ENCODE measurements at places on chromosomes 12 and 14. TPM values are rescaled to one million over a fixed set of nuclear protein-coding genes. Genes with fewer than 3 reads are reported as not detected.

- no peak for DNase-seq
These were observed 2.4 kb downstream of the E2F7 start for GRCh38 chr12:77062846-77063461.

- DNase-seq, result no peak
These were observed 960.9 kb upstream of the FBXO33 start for GRCh38 chr14:40393143-40393542.

DNA sequence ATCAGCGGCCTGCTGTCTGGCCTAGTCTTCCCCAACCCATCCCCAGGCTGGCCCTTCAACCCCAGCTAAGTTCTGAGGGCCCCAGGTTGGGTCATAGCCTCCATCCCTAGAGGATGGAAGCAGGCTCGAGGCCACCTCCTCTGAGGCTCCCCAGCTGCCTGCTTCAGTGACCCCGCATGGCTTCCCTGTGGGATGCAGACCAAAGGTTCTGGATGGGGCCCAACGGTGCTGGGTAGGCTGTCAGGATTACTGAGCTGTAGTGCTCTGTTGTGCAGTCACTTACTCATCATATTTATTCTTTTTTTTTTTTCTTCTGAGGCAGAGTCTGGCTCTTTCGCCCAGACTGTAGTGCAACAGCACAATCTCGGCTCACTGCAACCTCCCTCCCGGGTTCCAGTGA is 92.0 kb downstream of the IRF2BPL start:
- no peak for DNase-seq

DNA sequence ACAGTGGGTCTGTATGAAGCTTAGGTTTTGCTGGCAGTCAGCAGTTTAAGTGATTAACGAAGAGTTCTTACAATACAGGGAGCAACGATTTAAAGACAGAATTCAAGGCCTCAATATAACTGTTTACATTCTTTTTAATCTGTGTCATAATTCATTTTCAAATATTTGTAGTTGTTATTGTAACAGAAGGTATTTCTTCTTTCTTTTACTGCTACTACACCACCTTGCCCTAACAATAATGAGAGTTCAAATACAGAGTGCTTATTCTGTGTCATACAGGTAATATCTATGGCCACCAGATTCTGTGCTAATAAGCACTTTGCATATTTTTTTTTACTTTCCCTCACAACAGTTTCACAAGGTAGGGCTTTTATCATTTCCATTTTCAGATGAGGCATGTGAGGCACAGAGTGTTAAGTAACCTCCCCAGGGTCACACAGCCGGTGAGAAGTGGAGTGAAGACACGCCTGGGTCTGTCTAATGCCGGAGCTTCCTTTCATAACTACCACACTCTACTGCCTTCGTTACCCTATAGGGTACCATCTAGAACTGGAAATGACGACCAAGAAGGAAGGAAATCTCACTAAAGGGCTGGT is 81.9 kb downstream of the PELI2 start:
- DNase-seq, result no peak

GRCh38 chr12:112705037-112705632 is 86.4 kb upstream of the RPH3A start:
- no peak for DNase-seq

- no peak for DNase-seq
These were observed 35.1 kb upstream of the KLHDC2 start for GRCh38 chr14:49732896-49733295.

GRCh38 chr12:104567832-104568486 is 111.2 kb downstream of the CHST11 start:
- no peak for DNase-seq

- no peak for DNase-seq
These were observed 18.3 kb downstream of the KCTD10 start for GRCh38 chr12:109458771-109459208.

GRCh38 chr12:46574847-46575246 is 202.3 kb upstream of the SLC38A2 start:
- DNase-seq, result no peak

- DNase-seq, result no peak
These were observed 425.3 kb upstream of the FBXO33 start for GRCh38 chr14:39857376-39858055.

DNA sequence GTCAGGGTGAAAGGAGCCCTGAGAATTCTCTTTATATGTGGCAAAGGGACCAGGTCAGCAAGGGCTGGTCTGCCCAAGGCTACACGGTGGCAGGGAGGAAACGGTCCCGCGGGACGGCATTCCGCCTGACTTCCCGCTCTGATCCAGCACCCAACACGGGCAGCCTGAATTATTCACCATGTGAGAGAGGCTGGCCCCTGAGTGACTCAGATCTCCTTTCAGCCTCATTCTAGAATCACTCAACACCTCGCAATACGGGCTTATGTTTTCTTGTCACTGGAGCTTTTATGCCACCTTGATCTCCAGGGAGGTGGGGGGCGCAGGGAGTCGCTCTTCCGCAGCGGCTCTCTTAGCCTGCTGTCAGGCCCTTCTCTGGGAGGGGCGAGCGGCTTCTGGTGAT is 8.5 kb downstream of the LRTM2 start:
- DNase-seq, result no peak

GRCh38 chr14:81178063-81178462 is 42.7 kb downstream of the GTF2A1 start:
- no peak for DNase-seq

DNA sequence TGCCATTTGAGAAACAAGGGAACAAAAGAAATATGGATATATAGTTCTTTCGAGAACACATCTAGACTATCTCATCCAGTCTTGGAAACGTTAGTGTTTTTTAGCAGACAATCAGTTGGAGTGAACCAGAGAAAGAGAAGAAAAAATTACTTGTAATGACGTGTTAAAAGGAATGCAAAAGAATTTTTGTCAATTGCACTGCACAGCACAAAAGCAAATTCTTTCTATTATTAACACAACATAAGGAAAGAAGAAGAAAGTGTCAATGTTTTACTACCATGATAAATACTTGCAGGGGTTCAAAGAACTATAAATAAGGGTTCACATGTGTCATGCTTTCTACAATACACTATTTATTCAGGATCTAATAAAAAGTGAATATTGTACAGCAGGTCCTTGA is 27.5 kb upstream of the GSG1 start:
- no peak for DNase-seq

DNA sequence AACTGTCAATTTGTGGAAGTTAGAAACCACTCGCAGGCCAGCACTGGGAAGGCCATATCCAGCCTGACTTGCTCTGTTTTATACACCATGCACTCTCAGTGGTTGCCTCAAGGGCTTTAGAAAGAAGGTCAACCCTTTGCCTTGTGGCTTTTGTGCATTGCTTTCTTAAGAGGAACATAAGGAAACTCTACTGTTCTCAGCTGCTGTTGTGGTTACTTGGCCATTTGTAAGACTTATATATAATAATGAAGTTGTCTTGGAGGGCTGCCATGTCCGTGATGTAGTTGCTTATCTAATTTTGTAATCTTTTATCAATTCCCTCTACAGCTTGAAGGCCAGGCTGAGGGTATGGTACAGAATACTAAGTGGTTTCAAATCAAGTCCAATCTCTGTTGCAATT is 637.8 kb downstream of the DIO2 start:
- DNase-seq, result no peak

DNA sequence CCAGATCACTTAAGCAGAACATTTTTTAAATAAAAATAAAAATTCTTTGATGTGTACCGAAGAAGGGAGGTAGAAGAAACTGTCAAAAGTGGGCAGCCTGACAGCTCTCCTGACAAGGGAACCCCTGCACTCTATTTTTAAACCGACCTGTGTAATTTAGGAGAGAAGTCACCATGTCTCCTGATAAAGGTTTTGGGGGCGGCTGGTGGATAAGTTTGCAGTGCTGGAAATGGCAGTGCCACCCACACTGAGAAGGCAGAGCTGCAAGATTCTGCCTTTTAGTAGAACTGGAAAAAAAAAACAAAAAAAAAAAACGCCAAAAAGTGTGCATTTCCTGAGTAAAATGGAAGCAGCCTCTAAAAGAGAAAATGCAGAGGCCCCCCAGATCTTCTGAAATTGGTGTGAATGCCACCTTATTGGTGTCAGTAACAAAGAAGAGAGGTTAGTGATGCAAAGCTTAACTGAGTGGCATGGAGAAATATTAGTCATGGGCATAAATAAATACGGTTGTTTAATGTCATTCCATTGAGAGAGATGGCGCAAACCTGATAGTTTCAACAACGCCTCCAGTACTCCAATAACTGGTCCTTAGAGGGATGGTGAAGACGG is 24.7 kb downstream of the DUSP6 start:
- DNase-seq, result no peak

DNA sequence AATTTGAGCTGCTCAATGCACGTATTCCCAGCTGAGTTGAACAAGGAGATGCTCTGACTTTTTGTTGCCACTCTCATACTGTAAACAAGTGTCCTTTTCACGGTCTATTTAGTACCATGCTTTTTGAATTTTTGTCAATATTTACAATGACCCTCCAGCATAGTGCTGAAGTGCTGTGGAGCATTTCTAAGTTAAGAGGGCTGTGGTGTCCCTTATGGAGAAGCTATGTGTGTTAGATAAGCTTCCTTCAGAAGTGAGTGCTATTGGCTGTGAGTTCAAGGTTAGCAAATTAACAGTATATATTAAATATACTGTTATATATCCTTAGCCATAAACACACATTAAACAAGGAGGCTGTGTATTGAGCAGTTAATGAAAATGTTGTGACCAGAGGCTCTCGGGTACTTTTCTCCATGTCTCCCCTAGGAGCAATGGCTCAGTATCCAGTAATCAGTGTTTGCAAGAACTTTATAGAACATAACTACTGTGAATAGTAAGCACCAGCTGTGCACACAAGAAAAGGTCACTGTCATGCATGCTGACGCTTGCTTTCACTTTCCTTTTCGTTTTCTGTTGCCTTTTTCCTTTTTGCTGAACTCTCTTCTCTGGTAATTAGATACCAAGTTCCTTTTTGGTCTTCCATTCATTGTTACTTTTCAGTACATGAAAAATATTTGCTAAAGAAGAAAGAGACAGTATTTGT is 187.2 kb upstream of the NEDD1 start:
- DNase-seq, result peak; percentile 18

- DNase-seq, result no peak
These were observed 243.6 kb downstream of the KIF21A start for GRCh38 chr12:39199351-39199750.

DNA sequence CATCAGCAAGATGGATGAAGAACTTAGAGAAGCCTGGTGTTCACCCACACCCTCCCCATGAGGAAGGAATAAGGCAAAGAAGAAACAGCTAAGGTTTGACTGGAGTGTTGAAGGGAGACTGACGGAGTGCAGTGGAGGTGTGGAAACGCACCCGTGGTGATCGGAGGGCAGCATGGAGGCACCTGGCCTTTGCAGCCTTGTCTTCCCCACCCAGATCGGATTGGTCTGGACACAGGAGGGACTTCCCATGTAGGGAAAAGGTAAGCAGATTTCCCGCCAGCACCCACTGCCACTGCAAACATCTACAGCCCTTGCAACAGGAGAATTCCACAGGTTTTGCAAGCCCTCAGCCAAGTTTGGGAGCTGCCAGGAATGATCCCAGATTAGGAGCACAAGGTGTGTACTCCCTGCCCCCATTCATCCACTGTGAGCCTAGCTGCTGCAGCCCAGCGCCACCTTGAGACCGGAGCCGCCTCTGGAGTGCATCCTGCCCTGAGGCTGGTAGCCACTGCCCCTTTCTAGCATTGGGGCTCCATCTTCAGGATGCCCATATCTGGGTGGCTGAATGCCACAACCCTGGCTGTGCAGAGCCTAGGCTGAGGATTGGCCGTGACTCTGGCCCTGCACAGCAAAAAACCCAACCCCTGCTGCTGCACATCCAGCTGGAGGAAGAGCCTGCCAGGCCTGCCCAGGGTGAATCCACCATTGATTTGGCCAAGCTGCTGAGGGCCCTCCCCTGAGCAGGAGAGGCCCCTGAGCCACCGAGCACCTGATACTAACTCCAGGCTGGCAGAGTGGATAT is 411.1 kb downstream of the TMEM121 start:
- no peak for DNase-seq

Gene ABCD2
- 0.03 TPM for polyA plus RNA-seq

Gene WNT1
- polyA plus RNA-seq, result not detected

Gene GDF11
- 20.6 TPM for polyA plus RNA-seq

Gene NXPH4
- 2.4 TPM for polyA plus RNA-seq

Gene TSHR
- polyA plus RNA-seq, result 0.07 TPM

Gene CCDC38
- polyA plus RNA-seq, result 0.21 TPM

Gene SOCS4
- 17.4 TPM for polyA plus RNA-seq

All from right renal cortex interstitium (tissue), 3 donors.